ENCODE measurements at places on chromosomes 4 and X. TPM values are rescaled to one million over a fixed set of nuclear protein-coding genes. Genes with fewer than 3 reads are reported as not detected.

MND1 gene
- total RNA-seq: 31.8 TPM

PLXNA3 gene
- 64.1 TPM for total RNA-seq

HSFX2 gene
- total RNA-seq: 0.28 TPM

PRDM8 gene
- 8.2 TPM for total RNA-seq

CSAG2 gene
- 0.61 TPM for total RNA-seq

NEUROG2 gene
- not detected for total RNA-seq

FAM184B gene
- total RNA-seq: not detected

SMIM31 gene
- total RNA-seq: not detected

PRRG3 gene
- total RNA-seq: not detected

TFE3 gene
- total RNA-seq: 26.1 TPM

MAGEC2 gene
- not detected for total RNA-seq

PGK1 gene
- total RNA-seq: 1,159 TPM

JADE3 gene
- 0.06 TPM for total RNA-seq

GLUD2 gene
- total RNA-seq: 0.28 TPM

COX7B2 gene
- not detected for total RNA-seq

NDP gene
- total RNA-seq: not detected

PDCL2 gene
- total RNA-seq: not detected

DCAF8L2 gene
- not detected for total RNA-seq

MAGEB6 gene
- not detected for total RNA-seq

F11 gene
- total RNA-seq: not detected

GAGE13 gene
- total RNA-seq: not detected

F9 gene
- total RNA-seq: not detected

LINC00632 gene
- total RNA-seq: not detected

CT45A9 gene
- not detected for total RNA-seq

IL15 gene
- total RNA-seq: 4.5 TPM

RNF150 gene
- total RNA-seq: not detected

FAM133A gene
- not detected for total RNA-seq

TAF7L gene
- total RNA-seq: not detected

SPANXA1 gene
- total RNA-seq: not detected

PAGE2B gene
- total RNA-seq: 0.77 TPM

MAP9 gene
- 6.3 TPM for total RNA-seq

HNRNPDL gene
- total RNA-seq: 331 TPM

MAGEA9B gene
- total RNA-seq: not detected

ATP2B3 gene
- not detected for total RNA-seq

TCEAL3 gene
- 6.1 TPM for total RNA-seq

OPN1MW3 gene
- total RNA-seq: not detected

FBXO8 gene
- total RNA-seq: 22.3 TPM

FREM3 gene
- not detected for total RNA-seq

CFAP99 gene
- total RNA-seq: not detected

CSN1S1 gene
- not detected for total RNA-seq

GPR173 gene
- total RNA-seq: 0.08 TPM

ADH7 gene
- not detected for total RNA-seq

TBC1D8B gene
- 1.4 TPM for total RNA-seq

SERPINA7 gene
- total RNA-seq: not detected

SCML1 gene
- total RNA-seq: 6.6 TPM

RNF175 gene
- total RNA-seq: not detected

CETN2 gene
- total RNA-seq: 8.9 TPM

CTAG1A gene
- not detected for total RNA-seq

RRAGB gene
- total RNA-seq: 10.5 TPM

PHEX gene
- total RNA-seq: 0.23 TPM

BRS3 gene
- not detected for total RNA-seq

AMMECR1 gene
- 10.8 TPM for total RNA-seq

CCDC160 gene
- total RNA-seq: not detected

POU3F4 gene
- total RNA-seq: not detected

FAM47A gene
- total RNA-seq: not detected

GAGE1 gene
- total RNA-seq: not detected

ADGRG4 gene
- not detected for total RNA-seq

PPP1R2C gene
- total RNA-seq: not detected

TBL1X gene
- 31.1 TPM for total RNA-seq
